Right renal pelvis (tissue), 4 donors: ENCODE measurements at places on chromosomes 3 and 15. TPM values are rescaled to one million over a fixed set of nuclear protein-coding genes. Genes with fewer than 3 reads are reported as not detected.

DNA sequence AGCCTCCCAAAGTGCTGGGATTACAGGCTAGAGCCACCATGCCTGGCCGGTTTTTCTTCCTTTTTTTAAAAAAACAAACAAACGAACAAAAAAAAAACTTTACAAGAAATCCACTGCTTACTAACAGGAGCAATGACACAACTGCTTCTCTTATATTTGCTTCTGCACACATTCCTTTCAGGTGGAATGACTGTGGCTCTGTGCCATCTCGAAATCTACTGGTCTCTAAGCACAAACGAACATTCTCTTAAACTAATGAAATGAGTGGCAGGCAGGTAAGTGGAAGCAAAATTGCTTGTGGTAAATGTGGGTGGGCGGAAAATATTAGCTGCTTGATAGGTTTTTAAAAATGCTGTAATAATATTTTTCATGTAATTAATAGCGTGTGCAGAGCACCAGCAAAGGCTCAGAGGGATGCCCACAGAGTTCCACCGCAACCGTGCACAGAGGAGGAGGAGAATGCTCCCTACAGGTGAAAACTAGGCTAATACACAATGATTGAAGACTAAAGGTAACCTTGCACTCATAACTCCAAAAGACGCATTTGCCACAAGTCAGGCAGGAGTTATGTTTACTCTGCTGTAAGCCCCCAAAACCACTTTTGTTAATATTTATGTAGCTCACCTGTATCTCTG lies 77.4 kb downstream of the LSAMP start:
- no peak for DNase-seq

- DNase-seq, result no peak
These were observed 8.0 kb downstream of the TGFBR2 start for GRCh38 chr3:30614373-30614772.

GRCh38 chr3:16503191-16503776 lies 10.2 kb downstream of the RFTN1 start:
- no peak for DNase-seq

GRCh38 chr15:98085003-98085639 lies 124.6 kb downstream of the ARRDC4 start:
- no peak for DNase-seq

DNA sequence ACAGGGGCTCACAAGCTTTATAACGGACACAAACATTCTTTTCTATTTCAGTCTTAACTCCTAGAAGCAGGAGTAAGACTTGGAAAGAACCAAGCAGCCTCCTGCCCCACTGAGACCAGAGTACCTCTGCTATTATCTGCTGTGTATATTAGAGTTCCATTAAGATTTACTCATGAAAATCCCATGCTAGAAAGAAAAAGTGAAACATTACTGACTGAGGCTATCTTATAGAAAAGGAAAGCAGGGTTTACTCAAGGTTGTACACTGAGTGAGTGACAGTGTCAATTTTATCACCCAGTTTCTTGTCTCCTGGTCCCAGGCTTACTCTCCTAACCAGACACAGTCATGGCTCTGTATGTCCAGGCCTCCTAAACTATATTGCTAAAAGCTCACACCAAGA lies 97.9 kb upstream of the SOX2 start:
- DNase-seq, result no peak

- DNase-seq, result no peak
These were observed 284.1 kb upstream of the STT3B start for GRCh38 chr3:31248563-31248992.

DNA sequence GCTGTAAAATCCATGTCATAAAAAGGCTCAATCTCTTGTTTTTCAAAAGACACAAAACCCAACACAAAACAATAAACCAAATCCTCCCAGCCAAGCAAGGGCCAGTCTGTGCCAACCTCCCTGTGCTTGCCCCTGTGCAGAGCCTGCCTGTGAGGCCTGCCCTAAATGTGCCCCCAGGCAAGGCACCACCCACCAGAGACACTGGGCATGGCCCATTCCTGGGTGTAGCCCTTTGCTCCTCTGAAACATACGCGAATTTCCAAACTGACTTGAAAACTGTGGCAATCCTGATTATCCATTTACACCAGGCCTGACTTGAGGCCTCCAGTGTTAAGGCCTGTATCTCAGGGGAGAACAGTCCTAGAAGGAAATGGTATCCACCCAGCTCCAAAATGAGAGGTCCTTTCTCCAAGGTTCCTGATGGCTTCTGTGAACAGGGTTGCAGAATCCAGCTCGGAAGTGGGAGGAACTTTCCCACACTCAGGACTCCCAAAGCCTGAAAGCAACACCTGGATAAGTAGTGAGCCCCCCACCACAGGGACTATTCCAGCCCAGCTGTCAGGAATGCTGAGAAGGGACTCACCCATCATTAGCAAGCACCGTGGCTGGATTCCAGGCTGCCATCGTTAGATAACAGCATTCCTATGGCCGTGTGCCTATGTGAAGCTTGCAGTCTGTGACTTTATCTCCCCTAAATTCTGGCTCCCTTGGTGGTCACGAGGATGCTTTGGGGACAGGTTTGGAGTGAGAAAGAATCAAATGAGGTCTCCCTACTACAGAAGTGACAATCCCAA lies 61.8 kb downstream of the CACNA2D2 start:
- no peak for DNase-seq

DNA sequence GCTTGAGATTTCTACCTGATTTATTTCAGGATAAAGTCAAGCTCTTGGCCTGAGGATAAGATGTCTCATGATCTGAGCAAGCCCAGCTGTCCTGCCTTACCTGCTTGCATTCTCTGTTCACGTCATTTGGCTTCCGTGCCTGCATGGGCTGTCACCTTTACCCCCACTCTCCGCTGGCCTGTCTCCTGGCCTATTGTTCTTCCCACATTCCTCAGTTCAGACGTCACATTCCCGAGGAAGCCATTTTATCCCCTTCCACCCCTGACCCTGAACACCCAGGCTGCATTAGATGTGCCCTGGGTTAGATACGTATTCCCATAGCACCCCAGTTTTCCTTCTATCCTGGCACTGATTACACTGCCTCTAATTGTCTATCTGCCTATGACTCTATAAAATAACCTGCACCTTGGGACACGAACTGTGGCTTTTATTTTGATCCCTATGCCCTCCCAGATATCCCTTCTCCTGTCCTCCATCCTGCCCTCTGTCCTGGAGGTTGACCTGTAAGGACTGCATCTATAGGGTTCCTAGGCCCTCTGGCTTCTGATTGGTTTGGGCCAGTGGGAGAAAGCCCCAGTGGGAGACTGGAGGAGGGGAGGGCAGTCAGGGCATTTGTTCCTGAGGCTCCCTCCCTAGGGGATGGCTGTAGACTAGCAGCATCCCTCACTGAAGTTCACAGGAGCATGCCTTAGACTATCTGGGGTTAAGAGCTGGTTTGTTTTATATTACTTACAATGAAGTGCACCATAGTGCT lies 19.2 kb upstream of the UBE2Q2 start:
- DNase-seq, result no peak

DNA sequence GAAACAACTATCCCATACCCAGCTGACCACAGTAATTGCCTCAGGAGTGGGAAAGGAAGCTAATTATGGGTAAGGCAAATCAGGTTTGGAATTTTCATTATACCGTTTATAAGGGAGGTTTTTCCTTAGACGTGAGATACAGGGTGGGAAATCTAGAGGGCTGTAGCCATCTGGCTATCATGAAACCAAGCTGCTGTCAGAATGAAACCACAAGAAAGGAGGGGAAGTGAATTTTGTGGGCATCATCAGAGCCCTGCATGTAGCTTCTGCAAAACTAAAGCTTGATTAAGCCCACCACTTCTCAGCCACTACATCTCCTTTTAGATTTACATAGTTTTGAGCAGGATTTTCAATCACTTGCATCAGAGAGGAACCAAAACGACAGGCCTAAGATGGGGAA lies 893.5 kb downstream of the TUSC7 start:
- no peak for DNase-seq

- no peak for DNase-seq
These were observed 1.8 kb downstream of the HYAL3 start for GRCh38 chr3:50297384-50297775.

GRCh38 chr15:92142242-92143232 lies 251.1 kb upstream of the ST8SIA2 start:
- DNase-seq, result no peak

GRCh38 chr3:165800970-165801369 lies 36.3 kb downstream of the BCHE start:
- DNase-seq, result no peak

- no peak for DNase-seq
These were observed 1.8 kb upstream of the PLXND1 start for GRCh38 chr3:129608087-129608935.

DNA sequence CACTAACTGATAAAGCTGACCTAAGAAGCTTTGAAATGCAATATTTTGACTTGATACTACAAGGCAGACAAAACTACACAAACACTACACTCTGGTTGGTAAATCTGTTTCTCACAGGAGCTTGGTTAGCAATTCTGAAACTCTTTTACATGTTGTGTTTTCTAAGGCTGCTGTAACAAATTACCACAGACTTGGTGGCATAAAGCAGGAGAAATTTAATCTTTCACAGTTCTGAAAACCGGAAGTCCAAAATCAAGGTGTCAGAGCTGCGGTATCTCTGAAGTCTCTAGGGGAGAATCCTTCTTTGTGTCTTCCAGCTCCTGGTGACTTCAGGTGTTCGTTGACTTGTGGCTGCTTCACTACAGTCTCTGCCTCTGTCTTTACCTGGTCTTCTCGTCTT lies 12.9 kb upstream of the PFN2 start:
- DNase-seq, result no peak

DNA sequence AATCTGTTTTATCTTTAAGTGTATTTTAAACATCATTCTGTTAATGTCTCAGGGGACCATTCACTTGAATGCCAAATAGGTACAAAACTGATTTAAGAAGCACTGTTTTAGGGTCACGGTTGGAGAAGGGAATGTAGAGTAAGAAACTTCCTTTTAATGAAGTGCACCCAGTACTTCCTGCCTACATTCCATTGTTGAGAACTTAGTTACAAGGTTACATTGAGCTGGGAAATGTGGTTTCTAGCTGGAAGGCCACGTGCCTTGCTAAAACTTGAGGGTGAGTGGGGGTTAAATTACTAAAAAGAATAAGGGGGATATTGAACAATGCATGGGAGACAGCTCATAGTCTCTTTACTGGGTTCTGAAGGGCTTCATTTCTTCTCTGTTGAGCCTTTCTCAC lies 78.3 kb upstream of the TBC1D5 start:
- DNase-seq, result no peak

- DNase-seq, result no peak
These were observed 78.8 kb upstream of the PCSK6 start for GRCh38 chr15:101568309-101568708.

DNA sequence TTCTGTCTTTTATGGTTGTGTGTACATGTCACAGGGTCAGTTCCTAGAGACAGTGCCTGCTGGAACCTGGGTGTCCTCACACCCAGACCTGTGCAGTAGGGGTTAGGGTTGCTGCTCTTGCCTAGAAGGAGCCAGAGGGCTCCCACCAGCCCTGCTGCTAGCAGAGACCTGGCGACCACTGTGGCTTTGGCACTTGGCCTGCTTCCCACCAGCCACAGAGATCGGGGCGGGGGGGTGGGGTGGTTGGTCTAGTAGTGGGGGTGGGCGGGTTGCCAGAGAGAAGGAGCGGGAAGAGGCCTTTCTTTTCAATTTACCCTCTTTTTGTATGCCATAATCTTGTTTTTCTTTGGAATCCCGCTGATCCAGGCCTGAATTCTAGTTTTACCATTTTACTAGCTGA lies 29.4 kb downstream of the EEFSEC start:
- DNase-seq, result no peak

GRCh38 chr15:28080386-28080785 lies 18.7 kb downstream of the OCA2 start:
- no peak for DNase-seq

- DNase-seq, result no peak
These were observed 25.2 kb downstream of the ARHGEF3 start for GRCh38 chr3:56776556-56776950.

GRCh38 chr3:12935023-12935860 lies 93.9 kb upstream of the RPL32 start:
- no peak for DNase-seq

DNA sequence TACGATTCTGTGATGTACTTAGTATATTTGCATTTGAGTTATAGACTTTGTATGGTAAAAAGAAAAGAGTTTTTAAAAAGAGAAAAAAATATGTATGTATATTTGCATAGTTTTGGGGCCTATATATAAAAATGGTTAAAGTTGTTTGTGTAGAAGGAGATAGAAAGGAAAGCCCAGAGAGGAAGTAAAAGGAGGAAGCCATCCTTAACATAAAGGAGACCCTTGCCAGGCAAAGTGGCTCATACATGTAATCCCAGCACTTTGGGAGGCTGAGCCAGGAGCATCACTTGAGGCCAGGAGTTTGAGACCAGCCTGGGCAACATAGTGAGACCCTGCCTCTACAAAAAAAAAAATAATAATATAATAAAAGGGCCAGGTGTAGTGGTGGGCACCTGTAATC lies 8.4 kb downstream of the SNAP23 start:
- DNase-seq, result no peak

GRCh38 chr15:72155003-72155621 lies 36.9 kb downstream of the SENP8 start:
- peak; percentile 82 for DNase-seq

DNA sequence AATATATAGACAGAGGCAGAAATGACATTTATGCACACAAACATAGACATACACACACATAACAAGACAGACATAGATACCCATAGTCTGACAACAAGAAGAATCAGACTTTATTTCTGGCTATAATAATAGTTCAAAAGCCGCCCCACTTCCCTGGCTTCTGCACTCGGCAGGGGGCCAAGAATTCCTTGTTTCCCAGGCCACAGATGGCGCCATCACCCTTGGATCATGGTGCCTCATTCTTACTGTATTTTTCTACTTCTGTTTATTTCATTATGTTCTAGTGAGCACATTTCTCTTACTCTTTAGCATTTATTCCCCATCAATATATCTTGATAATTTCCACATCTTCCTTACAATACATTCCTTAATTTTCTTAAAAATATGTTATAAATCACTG lies 387.5 kb downstream of the NLGN1 start:
- DNase-seq, result no peak

- no peak for DNase-seq
These were observed 37.8 kb downstream of the CD47 start for GRCh38 chr3:108053067-108053466.

DNA sequence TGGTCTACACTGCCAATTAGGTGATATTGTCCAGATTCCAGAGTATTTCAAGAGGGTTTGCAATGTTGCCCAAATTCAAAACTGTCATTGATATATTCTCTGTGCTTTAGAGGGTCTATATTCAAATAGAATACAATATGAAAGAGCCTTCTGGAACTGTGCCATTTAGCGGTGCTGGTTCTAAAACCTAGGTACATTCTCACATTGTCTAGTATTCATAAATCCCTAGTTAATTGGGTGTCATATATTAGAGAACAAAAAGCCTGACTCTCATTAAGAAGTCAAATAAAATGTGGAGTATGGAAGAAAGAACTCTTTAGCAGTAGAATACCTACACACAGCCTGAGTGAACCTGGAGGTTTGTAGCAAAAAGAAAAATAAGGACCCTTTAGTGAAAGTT lies 447.9 kb downstream of the CNTN6 start:
- no peak for DNase-seq

The C3orf85 gene
- polyA plus RNA-seq, result 20.4 TPM

The ABCC5 gene
- 54.7 TPM for polyA plus RNA-seq

The ITIH4 gene
- 7.3 TPM for polyA plus RNA-seq

The ATP13A5 gene
- polyA plus RNA-seq, result not detected

The AADACL2 gene
- polyA plus RNA-seq, result not detected

The CYP11A1 gene
- 1.3 TPM for polyA plus RNA-seq

The SRPRB gene
- 59.3 TPM for polyA plus RNA-seq

The PLA1A gene
- 8.2 TPM for polyA plus RNA-seq

The ZNF620 gene
- polyA plus RNA-seq, result 10.4 TPM

The LAMB2 gene
- 405 TPM for polyA plus RNA-seq

The SCN5A gene
- 1.2 TPM for polyA plus RNA-seq

The GRIP2 gene
- 1.1 TPM for polyA plus RNA-seq

The TGM4 gene
- not detected for polyA plus RNA-seq

The CFAP100 gene
- polyA plus RNA-seq, result 1.5 TPM
